ENCODE measurements at places on chromosomes 16 and 17.

GRCh38 chr17:57993471-57994365 lies 5.7 kb upstream of the VEZF1 start:
- DNase-seq = no peak

- DNase-seq = no peak
Measured at GRCh38 chr16:15055141-15056053, 477 bp downstream of the NTAN1 start.

- DNase-seq = no peak
Measured at GRCh38 chr17:49053171-49053829, 56.1 kb downstream of the IGF2BP1 start.

GRCh38 chr17:32503251-32504165 lies 16.7 kb downstream of the CDK5R1 start:
- peak; percentile 73 for DNase-seq

GRCh38 chr17:69524854-69525253 lies 110.4 kb downstream of the MAP2K6 start:
- no peak for DNase-seq

GRCh38 chr16:24946155-24946554 lies 69.0 kb downstream of the ARHGAP17 start:
- DNase-seq = no peak

GRCh38 chr17:55116440-55116914 lies 147.9 kb downstream of the STXBP4 start:
- no peak for DNase-seq

- peak; percentile 50 for DNase-seq
Measured at GRCh38 chr16:66274335-66275110, 92.0 kb upstream of the CDH5 start.

GRCh38 chr17:34675143-34675542 lies 95.8 kb downstream of the TMEM132E start:
- DNase-seq = no peak

DNA sequence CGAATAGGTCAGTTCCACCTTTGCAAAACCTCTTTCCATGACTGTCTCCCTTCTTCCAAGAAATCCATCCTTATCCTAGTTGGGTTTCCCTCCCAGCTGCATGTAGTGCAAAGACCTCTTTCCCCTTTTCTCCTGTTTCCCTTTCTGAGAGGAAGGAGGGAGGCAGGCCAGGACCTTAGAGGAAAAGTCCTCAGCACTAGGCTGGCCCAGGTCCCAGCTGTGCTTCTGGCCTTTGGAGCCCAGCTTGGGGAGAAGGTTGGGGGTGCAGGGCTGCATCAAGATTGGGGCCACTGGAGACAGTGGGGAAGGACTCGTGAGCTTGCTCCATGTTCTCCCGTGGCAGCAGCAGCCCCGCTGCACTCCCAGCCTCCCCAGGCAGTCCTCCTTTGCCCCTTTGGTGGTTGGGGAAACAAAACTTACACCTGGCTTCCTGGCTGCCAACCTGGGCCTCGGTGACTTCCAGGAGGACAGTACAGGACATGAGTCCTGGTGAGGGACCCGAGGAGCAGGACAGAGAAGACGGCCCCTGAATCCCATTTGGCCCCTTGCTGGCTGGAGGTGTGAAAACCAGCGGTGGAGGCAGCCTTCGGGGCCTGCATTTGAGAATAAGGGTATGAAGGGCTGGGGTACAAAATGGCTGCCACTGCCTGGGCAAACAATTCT lies 481 bp downstream of the HEXIM2 start:
- no peak for DNase-seq

GRCh38 chr17:55829995-55830612 lies 79.3 kb downstream of the PCTP start:
- DNase-seq = no peak

GRCh38 chr16:48479955-48480354 lies 94.7 kb upstream of the SIAH1 start:
- no peak for DNase-seq

- no peak for DNase-seq
Measured at GRCh38 chr16:79312502-79312901, 288.0 kb downstream of the MAF start.

GRCh38 chr16:89863741-89864526 lies 9.5 kb upstream of the TCF25 start:
- peak; percentile 70 for DNase-seq

DNA sequence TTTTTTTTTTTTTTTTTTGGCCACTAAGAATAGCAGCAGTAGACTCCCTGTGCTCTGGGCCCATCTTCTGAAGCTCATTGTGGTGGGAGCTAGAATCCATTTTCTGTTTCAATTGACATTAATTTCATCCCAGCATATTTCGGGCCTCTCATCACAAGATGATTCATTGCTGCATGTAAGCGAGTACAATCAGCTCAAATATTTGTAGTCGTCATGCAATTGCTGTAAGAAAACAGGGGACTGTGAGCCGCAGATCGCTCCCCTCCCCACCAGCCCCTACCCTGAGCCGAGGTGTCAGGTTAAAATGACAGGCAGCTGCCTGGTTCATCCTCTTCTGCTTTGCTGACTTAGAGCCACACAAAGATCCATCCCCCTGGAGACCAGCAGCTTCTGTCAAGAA lies 358.8 kb upstream of the CDH5 start:
- no peak for DNase-seq

DNA sequence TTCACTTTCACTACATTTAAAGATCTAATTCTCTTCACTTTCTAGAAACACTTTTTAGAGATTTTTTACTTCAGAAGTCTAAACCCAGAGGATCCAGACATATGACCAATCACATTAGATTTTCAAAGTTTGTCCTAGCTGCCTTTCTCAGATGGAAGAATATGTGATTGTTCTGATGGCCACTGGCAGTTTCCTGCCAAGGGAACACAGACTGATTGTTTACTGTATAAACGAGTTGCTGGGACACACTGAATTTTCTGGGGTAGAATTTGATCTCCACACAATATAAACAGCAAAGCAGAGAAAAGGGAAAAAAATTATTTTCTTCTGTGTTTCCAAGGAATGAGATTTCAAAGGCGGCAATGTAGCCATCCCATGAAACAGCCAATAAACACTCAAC lies 480.0 kb downstream of the TOX3 start:
- DNase-seq = no peak

- DNase-seq = no peak
Measured at GRCh38 chr17:47622180-47622549, 27.6 kb upstream of the KPNB1 start.

DNA sequence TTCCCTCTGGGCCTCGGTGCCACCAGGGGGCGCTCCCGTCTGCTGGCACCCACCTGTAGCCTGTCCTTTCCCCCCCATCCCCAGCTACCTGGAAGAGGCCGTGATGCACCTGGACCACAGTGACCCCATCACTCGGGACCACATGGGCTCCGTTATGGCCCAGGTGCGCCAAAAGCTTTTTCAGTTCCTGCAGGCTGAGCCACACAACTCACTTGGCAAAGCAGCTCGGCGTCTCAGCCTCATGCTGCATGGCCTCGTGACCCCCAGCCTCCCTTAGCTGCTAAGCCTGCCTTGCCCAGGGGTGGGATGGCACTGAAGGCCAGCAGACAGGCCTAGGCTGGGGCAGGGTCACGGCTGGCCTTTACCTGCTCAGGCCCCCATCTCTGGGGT lies 818 bp upstream of the NRN1L start:
- DNase-seq = peak; percentile 88

- DNase-seq = no peak
Measured at GRCh38 chr16:84502581-84502980, 1.9 kb downstream of the MEAK7 start.

GRCh38 chr16:76278980-76279379 lies 1.8 kb downstream of the CNTNAP4 start:
- no peak for DNase-seq

DNA sequence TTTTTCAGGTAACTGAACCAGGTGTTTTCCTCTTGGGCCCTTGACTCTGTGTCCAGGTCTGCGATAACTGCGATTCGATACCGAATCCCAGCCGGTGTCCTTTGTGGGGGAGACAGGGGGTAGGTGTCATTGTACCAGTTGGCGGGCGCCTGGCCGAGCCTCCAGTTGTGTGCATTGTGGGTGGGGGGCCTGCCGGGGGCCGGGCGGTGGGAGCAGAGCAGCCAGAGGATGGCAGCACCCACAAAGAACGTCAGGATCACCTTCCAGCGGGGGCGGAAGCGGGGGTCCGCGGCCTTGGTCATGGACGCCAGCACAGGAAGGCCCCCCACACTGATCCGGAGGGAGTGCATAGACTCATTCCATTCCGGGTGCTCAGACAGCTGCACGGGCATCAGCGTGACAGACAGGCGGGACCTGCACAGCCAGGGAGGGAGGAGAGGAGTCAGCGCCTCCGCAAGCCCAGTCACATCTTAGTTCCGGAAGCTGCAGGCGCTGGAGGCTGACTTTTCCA lies 12.3 kb downstream of the CANT1 start:
- DNase-seq = no peak

DNA sequence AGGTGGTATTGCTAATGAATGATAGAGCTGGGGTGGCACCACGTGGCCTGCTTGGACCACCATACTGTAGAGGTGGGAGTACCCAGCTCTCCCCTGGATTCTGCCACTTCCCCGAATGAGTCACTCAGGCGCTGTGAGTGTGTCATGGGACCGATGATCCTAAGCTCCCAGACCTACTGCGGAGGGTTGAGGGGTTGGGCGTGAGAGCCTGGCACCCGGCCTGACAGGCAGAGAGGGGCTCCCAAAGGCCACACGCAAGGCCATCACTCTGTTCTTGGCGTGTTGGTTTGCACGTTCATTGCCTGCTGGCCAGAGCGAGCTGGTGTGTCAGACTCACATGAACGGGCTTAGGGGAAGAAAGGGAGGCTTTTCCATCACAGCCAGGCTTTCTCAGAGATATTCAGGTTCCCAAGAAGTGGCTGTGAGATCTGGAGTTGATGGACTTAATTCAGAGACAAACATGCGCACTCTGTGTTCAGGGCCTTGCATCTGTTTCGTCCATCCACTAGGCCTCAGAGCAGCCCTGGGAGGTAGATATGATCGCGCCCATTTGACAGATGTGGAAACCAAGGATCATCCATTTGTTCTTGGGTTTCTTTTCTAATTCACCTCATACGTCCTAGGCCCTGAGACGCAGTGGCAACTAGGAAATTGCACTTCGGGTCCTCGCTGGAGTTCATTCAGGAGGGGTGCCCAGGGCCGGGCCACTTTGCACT lies 41.4 kb downstream of the CMIP start:
- DNase-seq = no peak

GRCh38 chr16:19804538-19805323 lies 79.9 kb downstream of the GPRC5B start:
- DNase-seq = no peak

DNA sequence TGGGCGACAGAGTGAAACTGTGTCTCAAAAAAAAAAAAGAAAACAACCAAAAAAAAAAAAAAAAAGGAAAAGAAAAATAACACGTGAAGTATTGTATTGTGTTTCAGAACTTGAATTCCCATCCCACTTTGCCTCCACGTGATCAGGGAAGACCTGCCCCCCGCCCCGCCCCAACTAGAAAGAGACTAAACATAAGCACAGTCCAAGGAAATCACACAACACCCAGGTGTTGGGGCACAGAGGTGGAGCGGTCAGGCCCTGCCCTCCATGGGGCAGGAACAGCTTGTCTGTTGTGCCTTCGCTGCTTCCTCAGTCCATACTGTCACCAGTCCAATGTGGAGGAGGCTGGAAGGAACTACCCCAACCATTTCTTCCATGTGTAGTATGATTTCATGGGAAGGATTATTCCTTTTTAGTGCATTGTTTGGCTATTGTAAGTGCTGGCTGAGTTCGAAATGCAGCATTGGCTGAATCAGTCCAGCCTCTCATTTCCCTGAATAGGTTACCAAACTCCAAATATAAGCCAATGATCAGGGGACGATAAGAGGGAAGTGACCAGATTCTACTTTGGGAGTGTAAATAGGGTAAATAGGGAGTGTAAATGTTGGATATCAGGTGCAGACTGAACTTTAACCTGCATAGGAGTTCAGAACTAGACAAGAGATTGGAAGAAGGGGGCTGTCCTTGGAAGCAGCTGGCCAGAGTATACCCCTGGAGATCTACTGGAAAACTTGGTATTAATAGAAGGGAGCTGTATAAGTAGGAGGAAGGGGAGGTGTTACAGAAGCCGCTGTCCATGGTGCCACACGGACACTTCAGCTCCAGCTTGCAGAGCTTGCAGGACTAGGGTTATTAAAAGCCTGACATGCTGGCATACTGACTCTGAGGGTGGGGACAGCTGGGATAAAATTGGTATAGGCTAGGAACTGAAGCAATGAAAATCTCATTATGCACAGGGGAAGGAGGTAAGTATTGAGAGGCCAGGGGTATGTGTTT lies 50.7 kb downstream of the TANGO6 start:
- no peak for DNase-seq

GRCh38 chr16:17303101-17303500 lies 167.7 kb downstream of the XYLT1 start:
- DNase-seq = no peak

GRCh38 chr16:87160701-87161337 lies 156.4 kb downstream of the C16orf95 start:
- DNase-seq = no peak

DNA sequence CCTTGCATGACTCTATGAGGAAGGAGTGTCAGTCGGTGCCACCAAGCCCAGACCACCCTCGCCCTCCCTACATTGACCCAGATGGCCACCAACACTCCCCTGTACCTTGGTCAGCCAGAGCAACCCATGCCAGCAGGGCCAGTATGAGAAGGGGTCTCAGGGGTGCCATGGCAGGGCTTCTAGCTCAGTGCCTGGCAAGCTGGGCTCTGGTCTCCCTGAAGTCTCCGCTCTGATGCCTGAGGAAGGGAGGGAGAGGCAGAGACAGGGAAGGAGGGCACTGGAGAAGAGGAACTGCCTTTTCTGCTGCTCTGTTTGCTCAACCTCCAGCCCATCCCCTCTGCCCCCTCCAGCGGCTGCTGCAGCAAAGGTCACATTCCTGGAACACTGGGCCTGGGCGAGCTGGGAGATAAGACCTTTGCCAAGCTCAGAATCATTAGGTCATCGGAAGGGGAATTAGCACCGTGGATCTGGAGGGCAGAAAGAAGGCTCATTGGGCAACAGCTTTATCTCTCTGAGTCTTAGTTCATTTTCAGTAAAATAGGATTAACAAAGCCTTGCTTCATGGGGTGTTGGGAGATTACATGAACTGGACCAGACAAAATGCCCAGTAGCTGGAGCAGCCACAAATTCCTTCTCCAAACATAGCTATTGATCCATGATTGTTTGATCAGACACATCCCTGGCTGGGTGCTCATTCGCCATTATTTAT lies at the start of gene VTN:
VTN (minus strand) TSS at position 273 of the 709 bp plus-strand sequence; CDS start at position 169, 104 bp downstream.
- DNase-seq = no peak

GRCh38 chr17:42878924-42879595 lies 21.5 kb upstream of the G6PC1 start:
- no peak for DNase-seq

DNA sequence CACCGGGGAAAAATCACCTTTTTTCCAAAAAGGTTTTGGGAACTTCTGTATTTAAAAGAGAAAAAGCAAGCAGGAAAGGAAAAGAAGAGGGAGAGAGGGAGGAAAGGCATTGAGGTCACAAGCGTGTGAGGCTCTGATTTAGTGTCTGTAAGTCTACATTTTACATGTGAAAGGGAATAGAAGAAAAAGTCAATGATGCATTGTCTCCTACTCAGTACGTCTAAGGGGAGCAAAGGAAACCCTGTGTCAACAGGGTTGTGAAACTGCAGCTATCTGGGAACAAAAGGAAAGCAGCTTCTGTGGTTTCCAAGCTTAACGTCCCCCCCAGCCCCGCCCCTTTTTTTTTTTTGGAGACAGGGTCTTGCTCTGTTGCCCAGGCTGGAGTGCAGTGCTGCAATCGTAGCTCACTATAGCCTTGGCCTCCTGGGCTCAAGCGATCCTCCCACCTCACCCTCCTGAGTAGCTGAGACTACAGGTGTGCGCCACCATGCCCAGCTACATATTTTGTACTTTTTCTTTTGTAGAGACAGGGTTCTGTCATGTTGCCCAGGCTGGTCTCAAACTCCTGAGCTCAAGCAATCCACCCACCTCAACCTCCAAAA lies 1.8 kb upstream of the CDC42EP4 start:
- DNase-seq = no peak

- peak; percentile 59 for DNase-seq
Measured at GRCh38 chr16:58732545-58733247, 1.4 kb downstream of the GOT2 start.

All from activated CD8-positive, alpha-beta memory T cell treated with anti-CD3 and anti-CD28 coated beads for 24 hours (primary cell).